Activated CD4-positive, alpha-beta T cell treated with anti-CD3 and anti-CD28 coated beads for 36 hours (primary cell): ENCODE measurements at places on chromosomes 5 and 9.

GRCh38 chr5:135139381-135140134 is 105.5 kb upstream of the PITX1 start:
- DNase-seq, result no peak

- DNase-seq, result no peak
Measured at GRCh38 chr5:175697846-175698245, 40.0 kb downstream of the HRH2 start.

GRCh38 chr5:174311531-174312269 is 266.2 kb downstream of the NSG2 start:
- DNase-seq, result peak; percentile 82

GRCh38 chr5:155275222-155275621 is 261.7 kb downstream of the KIF4B start:
- DNase-seq, result no peak

DNA sequence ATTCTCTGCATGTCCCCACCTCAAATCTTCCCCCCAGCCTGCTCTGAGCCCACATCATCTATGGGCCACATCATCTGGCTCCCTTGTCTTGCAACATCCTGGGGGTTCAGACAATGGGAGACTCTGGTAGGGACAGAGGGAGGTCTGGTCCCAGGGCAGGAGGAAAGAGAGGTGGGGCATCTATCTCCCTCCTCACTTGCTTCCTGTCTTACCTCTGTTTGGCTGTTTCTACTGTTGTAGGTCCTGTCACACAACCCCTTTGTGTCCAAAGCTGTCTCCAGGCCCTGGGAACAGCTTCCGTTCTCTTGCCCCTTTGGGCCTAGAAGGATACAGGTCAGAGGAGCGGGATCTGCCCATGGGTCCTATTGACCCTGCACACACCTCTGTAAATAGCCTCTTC is 227.2 kb downstream of the NSG2 start:
- no peak for DNase-seq

GRCh38 chr5:173229966-173230689 is 4.9 kb downstream of the NKX2-5 start:
- no peak for DNase-seq

GRCh38 chr5:160048131-160048530 is 39.2 kb downstream of the TTC1 start:
- no peak for DNase-seq

GRCh38 chr9:4223312-4223833 is 76.5 kb downstream of the GLIS3 start:
- no peak for DNase-seq

- no peak for DNase-seq
Measured at GRCh38 chr5:24428345-24428744, 216.4 kb downstream of the CDH10 start.

DNA sequence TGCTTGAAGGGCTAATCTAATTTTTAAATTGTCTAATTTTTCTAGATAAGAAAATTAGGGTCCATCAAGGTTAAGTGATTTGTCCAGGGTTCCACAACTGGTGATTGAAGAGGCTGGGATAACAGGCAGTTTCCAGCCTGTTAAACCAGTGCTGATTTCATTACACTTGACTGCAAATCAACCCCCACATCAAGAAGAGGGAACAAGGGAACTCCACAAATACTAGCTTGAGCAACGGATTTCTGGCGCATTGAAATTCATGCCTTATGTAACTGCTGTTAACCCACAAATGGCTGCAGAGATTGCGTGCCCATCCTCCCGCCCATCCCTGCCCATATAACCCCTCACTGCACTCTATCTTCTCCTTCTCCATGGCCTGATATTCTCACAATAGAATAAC is 10.0 kb downstream of the PLPPR1 start:
- no peak for DNase-seq

DNA sequence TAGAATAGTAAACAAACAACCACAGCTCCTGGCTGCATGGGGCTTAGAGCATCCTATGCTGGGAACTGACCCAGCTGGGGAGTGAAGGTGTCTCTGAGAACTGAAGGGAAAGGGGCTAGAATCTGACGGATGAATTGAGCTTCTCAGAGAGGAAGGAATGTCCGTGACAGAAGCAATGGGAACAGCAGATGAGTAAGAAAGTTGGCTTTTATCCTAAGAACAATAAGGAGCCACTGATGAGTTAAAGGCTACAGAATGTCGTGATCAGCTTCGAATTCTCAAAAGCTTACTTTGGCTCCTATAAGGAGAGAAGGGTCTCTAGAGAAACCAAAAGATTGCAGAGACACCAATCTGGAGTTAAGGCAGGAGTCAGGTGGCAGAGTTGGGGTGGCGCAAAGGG is 52.6 kb downstream of the EBF1 start:
- DNase-seq, result no peak

GRCh38 chr9:117823576-117823975 is 119.4 kb downstream of the TLR4 start:
- no peak for DNase-seq

DNA sequence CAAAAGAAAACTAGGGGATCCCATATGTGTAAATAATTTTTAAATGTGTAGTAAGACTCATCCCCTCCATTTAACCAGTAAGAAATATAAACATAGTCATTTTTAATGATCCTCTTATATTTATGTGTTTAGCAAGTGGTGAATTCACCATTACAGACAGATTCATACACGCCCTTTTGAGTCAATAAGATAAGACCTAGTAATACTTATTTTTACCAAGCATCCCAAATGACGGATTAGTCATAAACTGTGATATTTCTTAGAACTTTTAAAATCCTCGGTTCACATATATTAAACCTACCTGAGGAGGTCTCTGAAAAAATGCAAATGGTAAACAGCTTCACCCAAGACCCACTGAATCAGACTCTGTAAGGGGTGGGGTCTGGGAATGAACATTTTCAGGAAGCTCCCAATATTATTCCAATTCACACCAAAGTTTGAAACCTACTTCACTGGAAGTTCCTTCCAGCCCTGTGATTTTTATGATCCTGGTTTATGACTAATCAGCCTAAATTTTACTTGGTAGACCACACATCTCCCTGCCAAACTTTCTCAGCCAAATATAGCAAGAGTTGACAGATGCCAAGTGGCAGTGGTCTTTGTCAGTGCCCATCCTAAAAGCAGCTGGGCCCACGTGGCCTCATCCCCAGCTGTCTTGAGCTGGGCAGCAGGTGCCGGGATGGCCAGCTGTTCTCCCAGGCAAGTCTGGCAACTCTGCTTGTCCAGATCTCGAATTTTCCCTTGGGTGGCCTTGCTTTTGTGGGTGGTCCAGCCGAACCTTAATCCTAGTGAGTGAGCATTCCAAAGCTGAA is 559.0 kb upstream of the RGMB start:
- no peak for DNase-seq

- DNase-seq, result no peak
Measured at GRCh38 chr5:11595045-11595444, 309.2 kb downstream of the CTNND2 start.

GRCh38 chr9:128384801-128385495 is 13.8 kb downstream of the URM1 start:
- DNase-seq, result no peak

- DNase-seq, result no peak
Measured at GRCh38 chr5:43197535-43197934, 5.5 kb downstream of the NIM1K start.

DNA sequence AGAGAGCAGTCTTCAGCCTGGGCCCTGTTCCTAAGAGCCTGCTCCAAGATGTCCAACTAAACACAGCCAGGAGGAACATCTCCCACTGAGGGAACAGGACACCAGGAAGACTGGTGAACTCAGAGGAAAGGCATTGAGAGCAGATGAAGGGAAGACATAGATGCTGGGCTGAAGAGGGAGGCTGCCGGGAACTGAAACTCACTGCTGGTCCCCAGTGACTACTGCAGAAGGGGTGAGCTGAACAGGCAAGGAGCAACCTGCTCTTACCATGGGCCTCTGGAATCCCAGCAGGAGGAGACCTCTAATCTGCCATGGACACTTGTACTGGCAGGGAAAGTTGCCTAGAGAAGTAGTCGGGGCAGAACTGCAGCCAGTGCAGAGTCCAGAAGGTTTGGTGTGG is 95.7 kb downstream of the TRPM3 start:
- DNase-seq, result no peak

- no peak for DNase-seq
Measured at GRCh38 chr5:76291305-76292077, 111.6 kb upstream of the IQGAP2 start.

GRCh38 chr5:118596255-118596654 is 392.1 kb downstream of the DTWD2 start:
- no peak for DNase-seq

DNA sequence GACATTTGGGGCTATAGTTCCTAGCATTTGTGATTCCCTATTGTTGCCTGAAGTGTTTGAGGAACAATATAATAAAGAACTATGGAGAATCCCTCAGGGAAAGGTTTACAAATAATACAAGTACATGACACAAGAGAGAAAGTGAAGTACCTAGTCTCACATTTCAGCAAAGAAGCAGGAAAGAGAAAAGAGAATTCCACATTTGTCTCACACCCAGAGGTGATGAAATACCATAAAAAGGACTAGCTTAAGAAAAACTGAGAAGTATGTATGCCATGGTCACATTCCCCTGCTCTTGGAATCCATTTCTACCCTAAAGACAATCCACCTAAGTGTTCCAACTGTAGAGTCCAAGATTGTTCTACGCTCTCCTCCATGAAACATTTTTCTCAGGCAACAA is 79.0 kb upstream of the TARS1 start:
- no peak for DNase-seq

- DNase-seq, result no peak
Measured at GRCh38 chr9:133124123-133124906, 3.3 kb upstream of the RALGDS start.

DNA sequence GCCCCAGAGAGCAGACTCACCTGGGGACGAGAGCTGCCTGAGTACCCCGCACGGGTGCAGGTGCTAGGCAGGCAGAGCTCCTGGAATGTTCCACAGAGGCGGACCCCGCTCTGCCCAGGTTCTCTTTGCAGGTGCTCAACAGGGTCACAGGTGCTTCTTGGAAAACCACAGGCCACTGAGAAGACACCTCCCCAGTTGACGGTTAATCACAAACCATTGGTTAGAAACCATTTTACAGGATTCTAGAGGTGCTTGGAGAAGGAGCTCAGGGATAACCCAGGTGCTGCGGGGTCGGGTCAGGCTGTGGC is 17.3 kb upstream of the SLC6A19 start:
- no peak for DNase-seq

DNA sequence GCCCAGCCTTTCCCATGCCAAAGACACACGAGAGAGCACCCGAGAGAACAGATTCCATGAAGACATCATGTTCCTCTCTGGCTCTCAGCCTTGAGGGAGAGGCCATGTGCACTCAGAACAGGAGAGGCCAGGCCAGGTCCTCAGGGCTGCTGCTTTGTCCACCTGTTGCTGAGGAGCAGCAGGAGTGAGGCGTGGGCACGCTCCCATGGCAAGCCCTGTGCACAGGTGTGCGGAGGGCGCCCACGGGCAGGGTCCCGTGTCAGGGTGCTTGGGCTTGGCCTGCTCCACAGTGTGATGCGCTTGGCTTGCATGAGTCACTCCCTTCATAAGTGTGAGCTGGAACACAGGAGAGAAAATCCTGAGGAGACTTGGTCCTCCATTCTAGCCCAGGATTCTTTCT is 27.4 kb downstream of the ZNF354A start:
- DNase-seq, result no peak

GRCh38 chr5:151617841-151618710 is 26.9 kb upstream of the FAT2 start:
- DNase-seq, result no peak

DNA sequence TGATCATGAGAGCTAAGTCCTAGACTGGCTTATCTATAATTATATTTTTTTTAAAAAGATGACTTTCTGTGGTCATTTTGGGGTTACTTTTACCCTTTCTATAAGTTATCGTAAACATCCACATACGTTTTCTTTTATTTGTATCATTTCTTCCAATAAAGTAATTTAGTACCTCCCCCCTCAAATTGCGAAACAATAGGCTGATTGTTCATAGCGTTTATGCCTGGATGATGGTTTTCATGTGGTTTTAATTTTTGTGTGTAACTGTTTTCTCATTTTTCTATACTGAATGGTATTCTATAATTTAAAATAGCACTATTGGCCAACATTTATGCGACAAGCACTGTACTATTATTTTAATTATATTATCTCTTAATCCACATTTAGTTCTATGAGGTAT is 44.5 kb downstream of the SMC5 start:
- no peak for DNase-seq

DNA sequence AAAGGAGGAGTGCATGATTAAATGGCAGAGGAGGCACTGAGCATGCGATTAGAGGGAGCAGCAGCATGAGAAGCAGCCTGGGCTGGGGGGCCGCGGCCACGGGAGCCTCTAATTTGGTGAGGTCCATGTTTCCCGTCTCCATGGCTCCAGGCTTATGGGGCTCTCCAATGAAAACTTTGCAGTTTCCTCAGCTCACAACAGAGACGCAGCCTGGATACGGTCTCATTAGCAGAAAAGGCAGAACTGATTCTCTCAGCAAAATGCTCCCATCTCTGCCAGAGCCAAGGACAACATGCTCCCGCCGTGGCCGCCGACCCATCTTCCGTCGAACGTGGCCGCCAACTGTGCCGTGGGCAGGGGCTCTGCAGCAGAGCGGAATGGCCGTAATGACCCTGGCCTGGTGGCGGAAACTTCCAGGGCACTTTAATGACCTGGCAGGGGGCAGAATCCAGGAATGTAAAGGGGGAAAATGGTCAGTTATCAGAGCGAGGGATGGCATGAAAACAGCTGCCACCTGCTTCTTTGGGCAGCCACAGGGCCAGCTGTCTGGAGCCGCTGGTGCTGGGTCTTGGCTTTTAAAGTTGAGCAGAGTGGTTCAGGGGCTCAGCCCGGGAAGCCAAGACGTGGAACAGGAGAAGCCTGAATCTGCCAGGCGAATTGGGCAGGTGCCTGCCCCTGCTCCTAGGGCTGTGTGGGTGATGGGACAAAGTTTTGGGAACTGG is 76.5 kb downstream of the COL5A1 start:
- DNase-seq, result no peak

GRCh38 chr5:172881691-172882370 is 47.8 kb downstream of the ERGIC1 start:
- peak; percentile 14 for DNase-seq

DNA sequence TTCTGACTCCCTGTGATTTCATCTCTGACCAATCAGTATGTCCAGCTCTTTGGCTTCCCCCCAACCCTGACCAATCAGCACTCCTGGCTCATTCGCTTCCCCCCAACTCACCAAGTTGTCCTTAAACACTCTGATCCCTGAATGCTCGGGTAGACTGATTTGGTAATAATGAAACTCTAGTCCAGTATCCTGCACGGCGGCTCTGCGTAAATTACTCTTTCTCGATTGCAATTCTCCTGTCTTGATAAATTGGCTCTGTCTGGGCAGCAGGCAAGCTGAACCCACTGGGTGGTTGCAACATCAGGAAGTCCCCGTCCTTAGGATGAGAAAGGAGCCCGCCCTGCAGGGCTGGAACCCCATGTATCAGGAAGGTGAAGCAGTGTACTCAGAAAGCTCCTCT is 10.4 kb downstream of the FCN2 start:
- DNase-seq, result no peak

DNA sequence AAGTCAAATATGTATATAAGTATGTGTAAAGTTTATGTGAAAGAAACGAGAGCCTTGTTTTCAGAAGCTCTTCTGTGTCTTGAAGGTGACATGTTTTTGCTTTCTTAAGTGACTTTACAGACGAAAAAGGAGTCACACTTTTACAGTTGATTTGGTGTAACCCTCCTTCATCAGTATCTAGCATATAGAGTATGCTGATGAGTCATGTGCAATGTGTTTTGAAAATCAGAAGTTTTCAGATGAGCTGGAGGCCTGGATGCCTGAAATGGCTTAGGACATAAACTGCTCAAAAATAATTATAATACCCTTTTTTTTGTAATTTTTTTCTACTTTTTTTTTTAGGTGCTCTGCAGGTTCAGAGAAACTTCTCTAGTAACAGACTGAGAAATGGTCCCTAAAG is 209.5 kb downstream of the CD180 start:
- no peak for DNase-seq

- no peak for DNase-seq
Measured at GRCh38 chr5:114437936-114438335, 76.1 kb downstream of the KCNN2 start.
